ENCODE measurements at places on chromosomes 4 and X.

DNA sequence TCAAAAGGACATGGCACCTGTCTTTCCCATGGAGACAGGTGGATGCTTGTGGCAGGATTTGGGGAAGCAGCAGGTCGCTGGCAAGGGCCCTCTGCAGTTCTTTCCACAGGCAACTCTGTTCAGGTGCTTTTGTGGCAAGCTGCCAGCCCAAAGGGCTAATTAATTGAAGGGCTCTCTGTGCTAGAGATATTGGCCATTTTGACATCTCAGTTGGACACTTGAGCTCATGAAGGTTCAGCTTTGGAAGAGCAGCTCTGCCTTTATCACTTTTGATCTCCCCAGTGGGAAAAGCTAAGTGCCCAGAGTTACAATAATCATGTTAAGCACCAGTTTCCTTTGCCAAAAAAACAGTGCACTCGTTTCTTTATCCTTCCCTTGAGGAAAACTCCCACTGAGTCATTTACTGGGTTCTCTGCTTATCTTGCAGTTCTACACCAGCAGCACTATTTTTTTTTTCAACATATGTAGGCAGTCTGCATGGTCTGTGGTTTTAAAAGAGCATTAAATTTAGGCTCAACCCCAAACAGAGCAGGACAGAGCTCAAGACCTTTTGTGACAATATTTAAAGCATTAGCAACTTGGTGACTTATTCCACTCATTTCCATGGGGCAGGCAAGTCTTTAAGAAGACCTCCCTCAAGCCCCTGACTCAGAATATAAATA, 336.4 kb upstream of the RASGEF1B start:
- no peak for DNase-seq

DNA sequence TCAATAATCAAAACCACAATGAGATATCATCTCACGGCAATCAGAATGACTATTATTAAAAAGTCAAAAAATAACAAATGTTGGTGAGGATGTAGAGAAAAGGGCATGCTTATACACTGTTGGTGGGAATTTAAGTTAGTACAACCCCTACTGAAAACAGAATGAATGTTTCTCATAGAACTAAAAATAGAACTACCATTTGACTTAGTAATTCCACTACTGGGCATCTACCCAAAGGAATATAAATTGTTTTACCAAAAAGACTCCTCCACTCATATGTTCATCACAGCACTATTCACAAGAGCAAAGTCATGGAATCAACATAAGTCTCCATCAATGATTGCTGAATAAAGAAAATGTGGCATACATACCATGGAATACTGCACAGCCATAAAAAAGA, 278.1 kb upstream of the ARSJ start:
- no peak for DNase-seq

- no peak for DNase-seq
Observed at GRCh38 chrX:1717373-1717772, 102.5 kb downstream of the ASMT start.

DNA sequence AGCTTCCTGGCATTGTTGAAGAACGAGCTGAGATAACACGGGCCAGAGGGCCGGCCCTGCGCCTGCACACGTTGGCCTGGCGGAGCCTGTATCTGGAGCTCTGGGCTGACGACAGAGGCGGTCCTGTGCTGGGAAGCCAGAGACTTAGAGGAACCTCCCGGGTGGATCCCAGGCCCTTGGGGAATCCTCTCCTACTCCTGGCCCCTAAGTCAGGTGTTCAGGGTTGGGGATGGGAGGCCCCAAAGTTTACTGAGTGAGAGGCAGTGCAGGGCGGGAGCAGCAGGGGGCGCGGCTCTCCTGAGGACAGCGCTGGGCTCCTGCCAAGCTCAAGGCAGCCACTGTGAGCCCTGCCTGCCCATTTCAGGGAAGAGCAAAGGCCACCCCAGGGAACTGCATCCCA, 2.5 kb upstream of the HTRA3 start:
- DNase-seq, result no peak

DNA sequence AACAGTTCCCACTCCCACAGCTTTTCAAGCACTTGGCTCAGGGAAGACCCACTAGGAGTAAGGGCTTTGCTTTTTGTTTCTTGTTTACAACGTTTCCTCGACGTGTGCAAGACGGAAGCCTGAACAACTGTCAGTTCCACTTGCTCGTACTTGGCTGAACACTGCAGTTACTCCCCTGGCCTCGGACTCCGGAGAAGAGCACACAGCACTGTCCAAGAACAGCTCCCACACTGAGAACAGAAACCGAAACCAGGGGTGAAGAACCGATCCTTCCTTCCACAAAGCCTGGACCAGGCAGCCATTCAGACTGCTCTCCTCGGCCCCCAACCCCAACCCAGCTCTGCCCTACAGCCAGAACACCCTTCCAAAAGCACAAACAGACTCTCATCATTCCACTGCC, 25.5 kb downstream of the IRF2 start:
- DNase-seq, result no peak

DNA sequence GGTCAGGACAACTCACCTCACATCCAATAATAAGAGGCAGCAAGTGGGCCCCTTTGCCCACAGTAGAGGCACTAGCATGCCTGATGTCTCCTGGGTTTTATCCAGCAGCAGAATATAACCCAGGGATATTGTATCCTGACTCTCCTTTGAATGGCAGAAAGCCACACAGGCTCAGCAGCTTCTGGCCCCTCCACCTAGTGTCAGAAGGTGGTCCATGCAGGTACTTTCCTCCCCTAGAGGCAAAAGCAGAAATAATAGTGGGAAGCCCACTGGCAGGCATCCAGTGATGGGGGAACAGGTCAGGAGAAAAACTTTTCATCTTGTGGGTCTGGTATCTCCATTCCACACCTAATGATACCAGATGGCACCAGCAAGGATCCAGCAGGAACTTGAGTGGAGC, 75.5 kb upstream of the IRS4 start:
- no peak for DNase-seq

GRCh38 chrX:9677098-9677739, 88.4 kb downstream of the GPR143 start:
- no peak for DNase-seq

GRCh38 chr4:6331018-6331417, 61.4 kb downstream of the WFS1 start:
- DNase-seq, result no peak

GRCh38 chr4:2931512-2932301, 31.5 kb downstream of the NOP14 start:
- no peak for DNase-seq

GRCh38 chr4:2535376-2536192, 863 bp upstream of the FAM193A start:
- peak; percentile 10 for DNase-seq

DNA sequence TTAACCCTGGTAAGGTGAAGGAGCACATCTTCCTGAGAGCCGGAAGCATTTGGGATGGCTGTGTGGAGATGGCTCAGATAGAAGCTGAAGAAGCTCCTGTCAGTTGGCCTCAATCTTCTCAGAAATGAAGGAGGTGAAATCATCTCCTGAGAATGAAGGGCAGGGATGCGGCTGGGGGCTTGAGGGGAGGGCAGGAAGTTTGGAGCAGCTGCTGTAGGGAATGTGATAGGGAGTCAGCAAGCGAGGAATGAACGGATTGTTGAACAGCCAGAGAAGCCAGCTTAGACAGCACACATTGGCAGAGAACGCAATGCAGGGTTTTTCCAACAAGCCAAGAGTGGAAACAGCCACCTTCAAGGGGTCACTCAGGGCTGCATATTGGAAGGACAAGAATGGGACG, 10.0 kb downstream of the KCNE5 start:
- no peak for DNase-seq

GRCh38 chr4:53914313-53915016, 149.9 kb downstream of the CHIC2 start:
- DNase-seq, result no peak

DNA sequence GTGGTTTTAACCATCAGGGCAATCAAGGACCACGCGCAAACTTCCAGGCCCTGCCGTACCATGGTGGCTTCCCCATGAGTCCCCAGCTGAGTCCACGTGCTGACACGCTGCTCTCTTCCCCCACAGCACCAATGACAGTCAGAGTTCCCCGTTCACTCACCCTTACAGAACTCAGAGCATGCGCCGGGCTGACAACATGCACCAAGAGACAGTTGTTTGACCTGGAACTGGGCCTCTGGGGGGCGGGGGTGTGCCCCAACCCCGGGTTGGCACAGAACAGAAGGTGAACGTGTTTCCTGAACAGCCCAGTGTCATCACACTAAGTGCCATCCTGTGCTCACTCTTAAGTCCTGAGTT, 29.4 kb downstream of the IRF2 start:
- no peak for DNase-seq

DNA sequence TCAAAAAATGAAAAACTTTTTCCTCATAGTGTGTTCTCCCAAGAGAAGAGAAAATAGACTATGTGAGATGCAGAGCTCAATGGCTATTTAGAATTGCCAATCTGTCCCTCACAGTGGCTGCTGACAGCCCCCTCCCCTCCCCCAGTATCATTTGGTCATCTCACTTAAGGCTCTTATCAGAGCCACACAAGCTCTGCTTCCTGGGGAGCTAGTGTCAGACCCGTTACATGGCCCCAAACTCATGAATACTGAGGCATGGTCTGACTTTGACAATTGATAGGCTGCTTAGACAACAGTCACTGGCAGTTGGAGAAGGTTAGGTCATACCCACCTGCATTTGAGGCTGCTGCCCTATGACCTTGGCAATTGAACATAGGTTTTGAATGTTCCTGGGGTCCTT, 15.3 kb downstream of the RNF150 start:
- no peak for DNase-seq

GRCh38 chrX:9267415-9267814, 197.4 kb upstream of the TBL1X start:
- no peak for DNase-seq

- DNase-seq, result no peak
Observed at GRCh38 chr4:52036886-52037530, 1.1 kb downstream of the SGCB start.

DNA sequence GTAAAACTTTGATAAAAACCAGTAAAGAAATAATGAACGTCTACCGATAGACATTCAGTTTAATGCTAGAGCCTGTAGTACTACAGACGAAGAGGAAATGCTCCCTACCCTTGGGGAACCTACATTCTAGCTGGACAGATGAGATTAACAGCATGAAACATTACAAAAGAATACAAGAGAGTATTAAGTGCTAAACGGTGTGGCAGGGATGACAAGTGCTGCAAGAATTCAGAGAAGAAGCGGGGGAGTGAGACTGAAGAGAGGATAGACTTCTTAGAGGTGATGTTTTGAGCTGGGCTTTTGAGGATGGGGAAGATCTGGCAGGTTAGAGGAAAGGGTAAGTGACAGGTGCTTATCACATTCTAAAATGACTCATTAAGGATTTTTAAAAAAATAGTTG, 52.6 kb upstream of the ESX1 start:
- DNase-seq, result no peak

DNA sequence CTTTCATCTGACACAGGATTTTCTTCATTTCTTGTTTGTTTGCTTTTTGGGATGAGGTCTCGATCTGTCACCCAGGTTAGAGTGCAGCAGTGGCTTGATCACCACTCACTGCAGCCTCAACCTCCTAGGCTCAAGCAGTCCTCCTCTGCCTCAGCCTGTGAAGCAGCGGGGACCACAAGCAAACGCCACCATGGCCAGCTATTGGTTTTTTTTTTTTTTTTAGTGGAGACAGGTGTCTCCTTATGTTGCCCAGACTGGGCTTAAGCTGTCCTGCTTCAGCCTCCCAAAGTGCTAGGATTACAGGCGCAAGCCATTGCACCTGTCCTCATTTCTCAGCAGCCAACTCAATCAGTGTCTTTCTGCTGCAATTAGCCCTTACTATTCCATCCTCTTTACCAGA, 10.3 kb downstream of the SPRY1 start:
- DNase-seq, result no peak

DNA sequence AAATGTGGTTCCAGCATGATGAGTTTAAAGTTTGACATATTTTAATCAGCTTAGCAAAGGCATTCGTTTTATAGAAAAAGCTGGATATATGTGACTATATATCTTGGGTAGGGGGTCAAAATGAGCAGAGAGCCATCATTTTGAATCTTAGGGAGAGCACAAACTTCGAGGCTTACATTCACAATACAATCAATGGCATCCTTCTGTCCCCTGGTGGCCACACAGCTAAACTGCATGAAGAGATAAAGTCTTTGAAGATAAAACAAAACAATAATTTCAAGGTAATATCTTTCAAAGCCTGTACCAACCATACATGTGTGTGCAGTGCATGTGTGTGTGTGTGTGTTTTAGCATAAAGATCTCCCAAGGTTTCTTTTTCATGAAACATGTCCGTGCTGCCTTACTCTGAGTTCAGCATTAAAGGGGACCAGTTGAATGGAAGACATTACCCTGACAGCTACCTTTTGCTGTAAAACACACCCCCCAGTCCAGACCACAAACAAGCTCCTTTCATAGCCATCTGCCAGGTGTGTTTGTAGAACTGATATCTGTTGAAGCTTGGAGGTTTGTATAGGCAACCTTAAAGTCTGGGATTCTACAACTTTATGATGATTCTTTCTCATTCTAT, 22.0 kb downstream of the DYNLT3 start:
- no peak for DNase-seq

DNA sequence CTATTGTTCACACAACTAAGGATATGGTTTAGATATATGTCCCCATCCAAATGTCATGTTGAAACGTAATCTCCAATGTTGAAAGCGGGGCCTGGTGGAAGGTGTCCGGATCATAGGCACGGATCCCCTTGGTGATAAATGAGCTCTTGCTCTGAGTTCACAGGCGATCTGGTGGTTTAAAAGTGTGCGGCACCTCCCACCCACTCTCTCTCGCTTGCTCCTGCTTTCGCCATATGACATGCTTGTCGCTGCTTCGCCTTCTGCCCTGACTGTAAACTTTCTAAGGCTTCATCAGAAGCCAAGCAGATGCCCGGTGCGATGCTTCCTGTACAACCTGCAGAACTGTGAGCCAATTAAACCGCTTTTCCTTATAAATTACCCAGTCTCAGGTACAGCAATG, 128.5 kb downstream of the NFKB1 start:
- no peak for DNase-seq

GRCh38 chrX:153828723-153829548, 1.4 kb downstream of the PDZD4 start:
- DNase-seq, result no peak

DNA sequence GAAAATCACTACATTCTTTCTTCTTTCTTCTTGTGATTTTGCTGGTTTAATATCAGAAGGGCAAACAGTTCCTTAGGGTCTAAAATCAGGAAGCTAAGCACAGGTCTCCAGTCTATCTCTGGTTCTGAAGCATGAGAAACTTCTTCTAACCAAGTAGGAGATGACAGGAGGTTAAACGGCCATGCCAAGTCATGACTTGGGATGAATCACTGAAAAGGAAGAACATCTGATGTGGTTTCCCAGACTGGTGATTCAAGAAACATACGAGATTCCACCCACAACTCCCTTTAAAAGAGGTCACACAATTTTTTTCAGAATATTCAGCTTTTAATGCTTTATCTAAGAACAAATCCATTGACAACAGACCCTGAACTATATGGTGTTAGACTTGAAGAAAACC, 684.0 kb upstream of the PRKX start:
- no peak for DNase-seq
